Effector memory CD4-positive, alpha-beta T cell (primary cell): ENCODE measurements at places on chromosomes 6 and 20.

- DNase-seq: no peak
Observed at GRCh38 chr20:59365611-59366285, 65.3 kb downstream of the EDN3 start.

DNA sequence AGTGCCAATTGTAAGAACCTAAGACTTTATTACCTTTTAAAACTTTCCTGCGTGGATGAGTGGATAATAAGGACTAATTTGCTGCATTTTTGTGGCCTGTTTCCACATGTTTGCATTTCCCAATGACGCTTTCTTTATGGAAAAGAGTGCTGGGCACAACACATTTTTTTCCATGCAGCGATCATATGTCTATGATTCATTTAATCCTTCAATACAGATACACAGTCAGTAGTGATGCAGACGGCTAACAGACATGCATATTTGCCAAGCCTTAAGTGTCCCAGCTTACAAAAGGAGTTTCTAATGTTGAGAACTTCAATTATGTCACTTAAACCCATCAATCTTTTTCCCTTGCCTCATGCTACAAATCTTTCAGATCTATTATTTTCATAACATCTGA, 239.8 kb upstream of the PREP start:
- no peak for DNase-seq

GRCh38 chr6:167782698-167783517, 43.8 kb upstream of the AFDN start:
- DNase-seq: no peak

DNA sequence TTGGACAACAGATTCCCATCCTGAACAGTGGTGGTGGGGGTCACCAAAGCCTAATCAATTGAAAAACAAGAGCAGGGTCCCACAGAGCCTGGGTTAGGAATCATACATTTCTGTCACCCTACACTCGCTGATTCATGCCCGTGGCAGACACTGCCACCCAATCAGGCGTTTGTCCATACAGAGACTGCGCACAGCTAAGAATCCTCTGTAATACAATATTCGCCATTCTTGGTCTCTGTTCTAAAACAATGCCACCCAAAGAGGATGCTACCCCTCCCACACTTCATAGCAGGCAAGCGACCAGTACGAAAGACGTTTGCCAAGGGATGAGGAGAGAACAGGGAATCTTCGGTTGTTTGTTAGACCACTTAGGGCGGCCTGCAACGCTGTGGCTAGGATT, 28.1 kb upstream of the SLC22A23 start:
- DNase-seq: no peak

DNA sequence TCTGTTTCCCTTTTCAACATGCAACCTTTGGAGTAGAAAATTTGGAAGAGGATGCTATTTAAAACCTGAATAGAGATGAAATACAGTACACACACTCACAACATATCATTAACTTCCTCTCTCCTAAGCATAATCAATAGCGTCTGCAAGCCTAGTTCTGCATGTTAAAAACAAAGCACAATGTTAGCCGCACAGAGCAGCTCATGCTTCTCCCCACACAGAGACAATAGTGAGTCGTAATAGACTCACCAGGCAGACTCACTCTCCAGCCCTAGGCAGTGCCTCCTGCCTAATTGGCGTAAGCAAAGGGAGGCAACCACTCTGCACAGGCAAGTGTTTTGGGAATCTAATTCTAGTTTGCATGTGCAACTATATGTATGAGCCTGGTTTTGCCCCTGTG, 45.8 kb upstream of the ARID1B start:
- no peak for DNase-seq

GRCh38 chr20:50192364-50193198, 2.0 kb downstream of the CEBPB start:
- DNase-seq: peak; percentile 52

- no peak for DNase-seq
Observed at GRCh38 chr6:17705428-17705777, 1.3 kb downstream of the NUP153 start.

DNA sequence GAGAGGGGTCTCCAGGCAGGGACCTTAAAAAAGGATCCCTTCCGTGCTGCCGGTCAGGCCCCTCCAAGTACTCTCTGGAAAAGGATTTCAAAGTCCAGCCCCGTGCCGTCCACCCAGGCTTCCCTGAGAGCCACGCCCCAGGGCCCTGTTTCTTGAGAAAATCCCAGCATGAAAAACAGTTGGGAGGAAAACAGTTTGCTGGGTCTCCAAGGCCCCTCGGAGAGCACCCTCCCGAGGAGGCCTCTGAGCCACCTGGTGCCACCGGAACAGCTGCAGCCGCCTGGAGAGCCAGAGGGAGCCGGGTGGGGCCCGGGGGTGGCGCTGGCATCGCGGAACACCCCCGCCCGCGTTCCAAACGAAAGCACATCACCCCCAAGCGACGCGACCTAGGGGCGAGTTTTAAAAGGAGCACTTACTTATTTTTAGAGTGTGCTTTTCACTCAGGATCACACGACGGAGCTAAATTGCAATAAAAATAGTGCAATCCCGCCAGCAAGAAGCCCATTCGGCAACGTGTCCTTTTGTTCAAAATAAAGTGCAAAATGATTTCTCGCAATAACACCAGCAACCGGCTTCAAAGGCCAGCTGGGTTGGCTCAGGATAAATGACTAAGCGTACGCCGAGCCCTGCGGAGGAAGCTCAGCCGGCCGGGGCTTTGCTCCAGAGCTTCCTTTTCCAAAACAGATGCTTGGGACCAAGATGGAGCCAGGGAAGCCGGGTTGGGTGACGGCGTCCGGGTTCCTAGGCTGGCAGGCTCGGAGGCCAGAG, 64.2 kb downstream of the YTHDF1 start:
- DNase-seq: no peak

DNA sequence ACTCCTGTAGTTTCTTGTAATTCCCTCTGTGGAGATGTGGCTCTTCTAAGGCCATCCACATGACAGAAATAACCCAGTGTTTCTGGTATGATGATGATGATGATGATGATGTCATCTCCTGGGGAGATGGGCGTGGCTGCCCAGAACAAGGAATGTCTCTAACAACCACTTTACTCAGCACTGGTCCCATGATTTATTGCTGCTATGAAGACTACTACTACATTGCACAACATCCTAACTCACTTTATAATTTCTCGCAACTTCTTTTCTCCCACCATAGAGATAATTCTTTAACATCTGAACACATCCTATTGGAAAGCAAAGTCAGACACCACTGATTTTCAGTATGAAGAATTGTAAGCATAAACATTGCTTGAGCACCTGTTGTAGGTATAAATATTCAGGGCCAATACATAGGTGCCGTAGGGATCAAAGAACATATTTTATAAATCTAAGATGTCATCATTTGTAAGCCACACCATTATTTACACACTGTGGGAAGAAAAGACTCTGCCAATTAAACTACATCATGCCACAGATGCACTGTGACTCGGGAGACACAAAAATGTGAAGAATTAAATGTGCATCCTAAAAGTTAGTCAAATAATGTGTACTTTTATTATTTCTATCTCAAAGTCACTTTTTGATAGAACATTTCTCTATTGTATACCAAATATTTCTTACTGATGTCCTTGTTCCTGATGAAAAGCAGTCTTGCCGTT, 6.4 kb downstream of the TPMT start:
- DNase-seq: no peak

- DNase-seq: no peak
Observed at GRCh38 chr6:28868873-28869272, 54.9 kb downstream of the TRIM27 start.

DNA sequence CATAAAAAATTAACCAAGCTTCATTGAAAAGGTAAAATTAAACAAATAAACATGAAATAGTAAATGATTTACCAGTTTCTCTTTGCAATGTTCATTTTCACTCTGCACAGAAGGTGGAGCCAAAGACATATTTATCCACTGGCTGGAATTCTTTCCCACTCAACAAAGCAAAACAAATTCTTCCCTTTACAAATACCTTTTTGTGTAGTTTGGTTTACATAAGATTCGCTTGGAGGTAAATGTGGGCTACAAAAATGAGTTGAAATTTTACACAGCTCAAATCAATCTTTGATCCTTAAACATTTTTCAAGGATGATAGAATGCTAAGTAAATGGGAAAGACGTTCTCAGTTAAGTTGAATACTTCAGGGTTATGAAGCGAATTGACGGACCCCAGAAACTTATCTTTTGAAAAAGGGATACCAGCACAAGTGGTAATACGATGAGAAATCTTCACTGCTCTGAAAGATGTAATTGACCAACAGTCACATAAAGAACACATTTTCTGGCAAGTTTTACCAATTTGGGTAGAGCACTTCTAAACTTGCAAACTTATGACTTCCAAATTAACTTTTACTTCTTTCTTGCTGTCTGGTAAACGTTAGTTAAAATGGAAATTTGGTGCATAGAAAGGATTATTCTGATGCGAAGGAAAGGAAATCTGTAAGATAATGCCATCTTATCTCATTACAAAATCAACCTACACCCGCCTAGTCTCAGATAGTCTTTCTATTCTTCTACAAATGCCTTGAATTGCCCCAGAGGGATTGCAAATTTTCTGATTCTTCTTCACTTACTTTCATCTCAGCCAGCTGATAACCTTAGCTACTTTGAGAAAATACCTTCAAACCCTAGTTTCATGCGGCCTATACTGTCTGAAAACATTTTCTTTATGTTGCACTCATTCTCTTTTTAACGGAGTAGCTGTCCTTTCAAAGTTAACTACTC, 4.7 kb upstream of the GJA1 start:
- no peak for DNase-seq

DNA sequence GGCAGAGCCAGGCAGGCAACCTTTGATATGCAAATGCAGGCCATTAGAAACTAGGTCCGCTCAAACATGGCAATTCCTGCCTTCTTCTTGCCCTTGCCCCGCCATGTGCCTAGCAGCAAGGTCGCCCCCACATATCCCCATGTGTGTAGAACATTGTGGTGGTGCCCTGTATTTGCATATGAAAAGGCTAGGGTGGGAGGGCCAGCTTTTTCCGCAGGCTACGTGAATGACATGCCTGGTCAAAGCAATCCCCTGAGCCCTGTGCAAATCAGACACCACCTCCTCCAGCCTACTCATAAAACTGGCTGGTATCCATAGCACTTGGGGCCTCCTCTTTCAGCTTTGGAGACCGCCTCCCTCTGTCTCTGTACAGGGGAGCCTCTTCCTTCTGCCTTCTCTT, 31.6 kb downstream of the GSTA2 start:
- no peak for DNase-seq

GRCh38 chr20:10946124-10946880, 272.5 kb upstream of the JAG1 start:
- DNase-seq: no peak

DNA sequence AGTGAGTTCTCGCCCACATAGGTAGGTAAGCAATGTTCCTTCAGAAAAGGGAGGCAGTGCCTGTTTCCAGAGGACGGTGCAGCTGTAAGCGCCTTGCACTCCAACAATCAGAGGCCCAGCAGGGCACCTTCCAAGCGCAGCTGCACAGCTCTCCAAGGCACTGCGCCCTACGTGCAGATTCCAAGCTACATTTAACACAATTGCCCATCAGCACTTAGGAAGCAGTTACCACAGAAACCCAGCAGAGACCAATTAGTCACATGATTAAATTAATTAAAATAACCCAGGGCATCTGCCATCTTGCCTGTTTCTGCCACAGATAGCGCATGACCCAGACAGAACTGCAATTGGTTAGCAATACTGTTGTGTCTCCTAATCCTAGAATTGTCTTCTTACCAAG, 65.5 kb downstream of the SOBP start:
- no peak for DNase-seq

DNA sequence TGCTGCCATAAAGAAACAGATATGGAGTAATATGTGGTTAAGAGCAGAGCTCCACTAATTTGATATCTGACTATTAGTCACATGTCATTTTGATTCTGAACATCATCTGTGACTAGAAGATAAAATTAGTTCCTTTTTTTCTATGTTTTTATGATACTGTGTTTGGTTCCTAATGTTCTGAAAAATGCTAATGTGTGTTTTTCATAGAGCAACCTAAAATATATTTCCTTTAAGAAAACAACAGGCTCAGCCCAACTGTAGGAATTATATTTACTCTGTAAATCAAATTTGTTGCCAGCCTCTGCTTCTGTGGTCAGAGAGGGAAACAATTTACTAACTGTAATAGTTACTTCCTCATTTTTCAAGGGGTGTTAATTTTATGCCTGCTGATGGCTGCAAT, 33.3 kb upstream of the TXLNB start:
- no peak for DNase-seq

DNA sequence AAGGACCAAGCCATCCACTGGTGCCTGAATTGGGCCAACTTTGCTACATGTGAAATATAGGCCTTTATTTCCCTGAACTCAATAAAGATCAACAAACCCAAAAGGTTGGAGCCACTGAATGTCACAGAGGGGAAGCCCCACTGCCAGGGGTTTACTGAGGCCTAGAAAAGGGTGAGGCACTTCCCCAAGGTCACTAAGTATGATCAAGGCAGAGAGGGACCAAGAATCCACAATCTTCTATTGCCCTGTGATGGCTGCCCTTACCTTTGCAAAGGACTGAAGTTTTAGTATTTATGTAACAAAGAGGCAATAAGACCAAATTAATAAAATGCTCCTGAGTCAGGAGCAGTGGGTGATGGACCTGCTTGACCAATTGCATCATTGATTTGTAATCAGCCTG, 18.0 kb downstream of the TREM1 start:
- no peak for DNase-seq

- no peak for DNase-seq
Observed at GRCh38 chr20:45649312-45649863, 18.3 kb upstream of the WFDC9 start.

DNA sequence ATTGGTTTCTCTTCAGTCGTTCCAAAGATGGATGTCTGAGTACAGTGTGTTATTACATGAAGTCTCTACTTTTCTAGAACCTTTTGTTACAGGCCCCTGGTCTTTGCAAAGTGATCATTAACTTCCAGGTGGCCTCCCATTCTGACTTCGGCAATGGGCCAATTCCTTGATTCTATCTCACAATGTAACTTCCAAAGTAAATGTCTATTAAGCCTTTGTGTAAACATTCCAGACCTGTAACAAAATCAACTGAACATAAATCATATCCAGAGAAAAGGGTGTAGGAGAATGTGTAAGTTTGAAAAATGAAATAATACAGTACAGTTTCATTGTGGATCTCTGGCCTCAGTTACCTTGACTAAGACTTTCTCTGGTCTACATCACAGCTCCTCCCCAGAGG, 187.8 kb upstream of the JAG1 start:
- no peak for DNase-seq

DNA sequence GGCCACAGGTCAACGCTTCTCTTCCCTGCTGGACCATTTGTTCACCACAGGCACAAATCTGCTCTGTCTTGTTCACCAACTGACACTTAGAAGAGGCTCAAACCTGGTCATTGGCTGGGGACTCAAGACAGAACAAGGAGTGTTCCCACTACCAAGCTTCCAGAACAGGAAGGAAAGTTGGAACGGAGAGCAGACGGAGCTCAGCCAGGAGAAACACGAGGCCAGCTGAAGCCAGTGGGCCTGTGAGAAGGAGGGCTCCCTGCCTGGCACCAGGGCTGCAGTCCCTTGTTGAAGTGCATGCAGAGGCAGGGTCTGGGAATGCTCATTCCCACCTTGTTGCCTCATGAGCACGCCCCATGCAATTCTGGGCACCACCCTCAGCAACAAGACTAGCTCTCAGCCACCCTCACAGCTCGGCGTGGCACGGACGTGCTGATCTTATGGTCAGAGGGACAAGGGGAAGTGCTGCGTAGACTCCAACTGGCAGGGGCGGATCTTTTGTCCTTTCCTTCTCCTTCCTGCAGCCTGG, 236.6 kb upstream of the QKI start:
- DNase-seq: no peak
